ENCODE measurements at places on chromosomes 5 and 9.

DNA sequence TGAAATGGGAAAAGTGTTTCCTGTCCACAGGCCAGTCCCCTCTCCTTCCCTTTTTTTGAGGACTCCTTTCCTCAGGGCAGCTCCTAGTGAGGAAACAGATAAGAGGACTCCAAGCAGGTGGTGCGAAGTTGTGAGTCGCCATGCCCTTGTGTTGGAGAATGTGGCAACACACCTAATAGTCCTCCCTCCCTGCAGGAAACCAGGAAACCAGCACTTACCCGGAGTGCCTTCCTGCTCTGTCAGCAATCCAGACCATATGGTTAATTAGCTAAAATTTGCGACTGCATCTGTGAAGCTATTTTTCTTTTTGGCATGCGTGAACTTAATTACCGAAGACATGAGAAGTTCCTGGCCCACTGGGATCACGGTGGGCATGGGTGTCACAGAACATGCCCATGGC is 69.9 kb downstream of the TRIM32 start:
- DNase-seq, result no peak

DNA sequence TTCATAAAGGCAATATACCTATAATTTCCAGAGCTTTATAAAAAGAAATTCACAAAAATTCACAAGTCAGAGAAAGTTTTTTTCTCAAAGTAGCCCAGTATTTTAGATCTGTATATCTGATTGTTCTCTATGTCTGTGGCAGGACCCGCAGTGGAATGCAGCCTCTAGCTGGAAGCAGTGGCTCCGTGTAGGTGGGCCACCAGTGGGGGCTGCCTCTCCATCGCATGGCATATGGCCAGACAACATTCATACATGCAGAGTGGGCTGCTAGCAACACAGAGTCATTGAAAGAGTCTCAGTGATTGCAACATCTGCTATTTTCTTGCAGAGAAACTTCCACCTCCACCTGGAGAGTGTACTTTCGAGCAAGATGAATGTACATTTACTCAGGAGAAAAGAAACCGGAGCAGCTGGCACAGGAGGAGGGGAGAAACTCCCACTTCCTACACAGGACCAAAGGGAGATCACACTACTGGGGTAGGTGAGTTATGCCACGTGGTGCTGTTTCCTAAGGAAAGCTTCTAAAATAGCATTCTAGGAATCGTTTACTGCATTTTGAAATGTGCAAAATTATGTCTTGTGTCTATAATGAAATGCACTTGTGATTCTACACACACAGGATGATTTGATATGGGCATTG is 88.5 kb upstream of the SMC5 start:
- no peak for DNase-seq

DNA sequence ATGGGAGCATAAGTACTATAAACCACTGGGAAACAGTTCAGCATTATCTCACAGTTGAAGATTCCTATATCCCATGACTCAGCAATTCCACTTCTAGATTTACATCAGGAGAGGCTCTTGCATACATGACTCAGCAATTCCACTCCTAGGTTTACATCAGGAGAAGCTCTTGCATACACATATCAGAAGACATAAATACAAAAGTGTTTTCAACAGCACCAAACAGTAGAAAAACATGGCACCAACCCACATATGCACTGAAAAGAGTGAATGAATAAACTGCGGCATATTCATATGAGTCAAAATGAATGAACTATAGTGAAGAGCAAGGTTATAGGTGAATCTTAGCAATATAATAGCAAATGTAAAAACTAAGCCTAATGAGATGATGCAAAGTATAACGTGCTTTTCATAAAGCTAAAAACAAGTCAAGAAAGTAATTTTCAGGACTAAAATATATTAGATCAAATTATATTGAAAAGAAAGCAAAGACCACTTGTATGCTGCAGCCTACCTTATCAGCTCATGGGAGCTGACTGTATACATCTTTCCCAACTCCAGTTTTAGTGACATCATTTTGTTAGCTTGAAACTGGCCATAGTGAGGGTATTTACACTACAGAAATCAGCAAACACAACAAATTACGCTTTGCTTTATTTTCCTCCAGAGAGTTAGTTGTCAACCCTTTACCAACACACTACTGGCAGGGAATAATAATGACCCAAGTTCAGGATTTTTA is 95.8 kb downstream of the ANKRD18B start:
- DNase-seq, result no peak

DNA sequence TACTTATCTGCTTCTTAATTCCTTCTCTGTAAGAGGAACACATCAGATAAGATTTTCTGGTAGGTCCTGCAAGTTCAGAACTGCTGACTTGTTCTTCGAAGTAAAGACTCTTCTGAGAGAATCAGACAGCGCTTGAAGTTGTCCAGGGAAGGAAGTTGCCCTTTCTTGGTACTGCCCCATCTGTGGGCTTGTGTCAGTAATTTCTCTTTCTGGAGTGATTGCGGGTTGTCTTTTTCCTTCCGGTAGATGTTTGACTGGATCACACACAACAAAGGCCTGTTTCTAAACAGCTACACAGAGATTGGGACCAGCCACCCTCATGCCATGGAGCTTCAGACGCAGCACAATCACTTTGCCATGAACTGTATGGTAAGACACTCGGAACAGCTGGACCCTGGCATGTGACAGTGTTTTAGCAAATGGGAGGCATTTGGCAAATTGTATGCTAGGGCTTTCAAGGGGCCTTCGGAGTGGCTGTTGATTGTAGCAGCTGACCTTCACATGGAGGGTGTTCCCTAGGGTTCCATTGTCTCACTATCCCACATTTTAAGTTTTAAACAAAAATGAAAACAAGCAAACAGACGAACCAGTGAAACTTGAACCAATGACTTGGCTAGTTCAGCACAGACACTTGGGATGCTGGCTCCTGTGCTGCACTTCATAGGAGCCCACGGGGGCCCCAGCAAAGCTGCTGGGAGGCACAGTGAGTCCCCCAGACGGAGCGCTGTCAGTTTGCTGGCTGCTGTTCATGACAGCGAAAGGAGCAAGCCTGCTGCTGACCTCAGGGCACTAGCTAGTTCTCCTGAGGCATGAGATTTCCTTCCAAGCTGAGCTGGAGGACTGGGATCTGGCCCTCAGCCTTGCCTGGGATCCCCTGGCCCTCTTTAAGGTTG is 149.9 kb downstream of the TRIO start:
- no peak for DNase-seq

DNA sequence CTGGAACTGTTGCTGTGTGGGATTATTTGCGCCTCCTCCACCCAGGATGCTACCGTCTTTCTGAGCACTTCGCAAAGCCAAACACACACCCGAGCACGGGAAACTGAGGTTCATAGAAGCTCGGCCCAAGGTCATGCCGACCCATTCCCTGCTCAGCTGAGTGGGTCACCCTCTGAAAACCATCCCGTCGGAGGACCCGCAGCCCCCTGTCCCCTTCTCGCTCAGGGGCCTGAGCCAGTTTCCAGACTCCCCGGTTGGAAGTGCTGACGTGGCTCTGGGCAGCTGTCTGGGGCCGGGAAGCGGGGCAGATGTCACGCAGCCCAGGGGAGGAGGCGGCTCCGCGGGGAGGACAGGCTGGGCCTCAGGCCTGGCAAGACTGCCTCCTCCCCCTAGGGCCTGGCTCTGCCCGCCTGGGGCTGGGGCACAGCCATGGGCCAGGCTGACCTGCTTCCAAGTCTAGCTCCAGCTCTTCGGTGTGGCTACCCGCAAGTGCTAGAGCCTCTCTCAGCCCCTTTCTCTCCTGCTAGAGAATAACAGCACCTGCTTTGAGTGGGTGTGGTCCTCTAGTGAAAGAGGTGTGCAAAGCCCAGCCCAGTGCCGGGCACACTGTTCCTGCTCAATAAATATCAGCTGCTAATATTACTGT is 9.9 kb upstream of the CXXC5 start:
- no peak for DNase-seq

GRCh38 chr9:133861692-133862091 is 123.5 kb upstream of the SARDH start:
- no peak for DNase-seq

GRCh38 chr5:176486189-176486757 is 38.1 kb downstream of the FAF2 start:
- DNase-seq, result no peak

GRCh38 chr5:150774145-150774544 is 4.4 kb upstream of the SMIM3 start:
- no peak for DNase-seq

- DNase-seq, result no peak
Observed at GRCh38 chr9:136147890-136148714, 29.4 kb upstream of the TMEM250 start.

GRCh38 chr5:139747583-139748504 is 47.8 kb upstream of the PSD2 start:
- DNase-seq, result no peak

DNA sequence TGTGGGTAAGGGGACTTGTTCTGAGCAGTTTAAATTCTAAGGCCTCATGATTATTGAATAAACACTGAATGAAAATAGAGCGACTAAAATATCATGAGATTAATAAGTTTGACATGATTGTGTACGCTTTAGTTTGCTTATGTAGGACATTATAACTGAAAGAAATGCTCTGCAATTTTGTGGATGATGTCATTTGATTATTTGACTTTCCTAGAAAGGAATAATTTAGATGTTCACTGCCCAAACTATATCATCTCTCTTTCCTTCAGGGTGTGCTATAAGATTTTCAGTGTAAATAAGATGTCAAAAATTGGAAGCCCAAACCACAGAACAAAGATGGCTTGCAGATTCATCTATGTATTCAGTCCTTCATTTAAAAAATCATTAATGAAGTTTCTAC is 115.7 kb upstream of the MTAP start:
- no peak for DNase-seq

GRCh38 chr5:17228821-17229291 is 11.4 kb downstream of the BASP1 start:
- no peak for DNase-seq

Measured in NCI-H1436 treated with DMSO at 0.1 percent for 48 hours (cell line).